Stimulated activated CD8-positive, alpha-beta memory T cell treated with anti-CD3 and anti-CD28 coated beads, Interleukin-4, amount 100 ng/mL, for 1 hour (primary cell): ENCODE measurements at places on chromosomes 12 and 14.

- no peak for DNase-seq
These were observed 467.5 kb downstream of the ZFP36L1 start for GRCh38 chr14:68325267-68325807.

DNA sequence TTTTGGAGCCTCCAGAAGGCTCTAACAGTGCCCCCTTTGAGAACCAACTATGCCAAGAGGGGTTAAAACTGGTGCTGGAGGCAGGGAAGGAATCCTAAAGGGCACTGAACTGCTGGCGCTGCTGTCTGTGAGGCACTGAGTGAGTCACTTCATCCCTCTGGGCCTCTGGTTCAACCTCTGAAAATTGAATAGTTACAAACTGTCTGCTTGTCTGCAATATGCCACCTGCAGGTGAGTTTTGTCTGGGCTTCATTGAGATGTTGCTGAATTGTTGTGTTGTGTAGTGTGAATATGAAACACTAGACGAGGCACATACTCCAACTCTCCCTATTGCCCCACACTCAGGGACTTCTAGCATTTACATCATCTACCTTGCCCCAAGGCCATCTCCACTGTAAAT, 68.0 kb downstream of the GRIN2B start:
- DNase-seq: no peak

GRCh38 chr14:90168425-90169105, 87.8 kb upstream of the PSMC1 start:
- DNase-seq: no peak

DNA sequence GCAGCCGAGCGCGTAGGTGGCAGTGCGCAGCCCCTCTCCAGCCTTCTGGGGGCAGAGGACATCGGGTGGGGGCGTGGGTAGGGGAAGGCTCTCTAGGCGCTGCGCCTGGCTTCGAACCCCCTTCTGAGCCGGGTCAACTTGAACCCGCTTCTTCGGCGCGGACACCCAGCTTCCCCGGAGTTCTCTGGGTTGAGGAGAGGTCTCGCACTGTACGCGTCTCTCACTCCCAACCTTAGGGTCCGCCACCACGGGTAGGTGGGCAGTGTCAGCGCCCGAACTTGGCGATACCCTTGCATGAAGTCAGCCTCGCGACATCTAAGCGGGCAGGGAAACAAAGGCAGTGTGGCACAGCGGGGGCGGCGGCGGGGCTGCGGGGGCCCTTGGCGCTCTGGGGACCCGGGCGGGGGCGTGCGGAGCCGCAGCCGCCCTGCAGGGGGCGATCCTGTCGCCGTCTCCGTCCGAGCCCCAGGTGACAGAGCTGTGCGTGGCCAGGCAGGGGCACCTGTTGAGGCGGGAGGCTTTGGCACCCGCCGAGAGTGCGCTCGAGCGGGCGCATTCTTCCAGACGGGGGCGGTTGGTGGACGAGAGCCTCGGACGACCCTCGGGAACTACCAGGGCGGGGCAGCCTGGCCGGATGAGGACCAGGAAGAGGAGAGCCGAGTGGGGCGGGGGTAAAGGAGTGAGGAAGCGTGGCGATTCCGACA, 1.1 kb downstream of the GALNT16 start:
- DNase-seq: no peak

DNA sequence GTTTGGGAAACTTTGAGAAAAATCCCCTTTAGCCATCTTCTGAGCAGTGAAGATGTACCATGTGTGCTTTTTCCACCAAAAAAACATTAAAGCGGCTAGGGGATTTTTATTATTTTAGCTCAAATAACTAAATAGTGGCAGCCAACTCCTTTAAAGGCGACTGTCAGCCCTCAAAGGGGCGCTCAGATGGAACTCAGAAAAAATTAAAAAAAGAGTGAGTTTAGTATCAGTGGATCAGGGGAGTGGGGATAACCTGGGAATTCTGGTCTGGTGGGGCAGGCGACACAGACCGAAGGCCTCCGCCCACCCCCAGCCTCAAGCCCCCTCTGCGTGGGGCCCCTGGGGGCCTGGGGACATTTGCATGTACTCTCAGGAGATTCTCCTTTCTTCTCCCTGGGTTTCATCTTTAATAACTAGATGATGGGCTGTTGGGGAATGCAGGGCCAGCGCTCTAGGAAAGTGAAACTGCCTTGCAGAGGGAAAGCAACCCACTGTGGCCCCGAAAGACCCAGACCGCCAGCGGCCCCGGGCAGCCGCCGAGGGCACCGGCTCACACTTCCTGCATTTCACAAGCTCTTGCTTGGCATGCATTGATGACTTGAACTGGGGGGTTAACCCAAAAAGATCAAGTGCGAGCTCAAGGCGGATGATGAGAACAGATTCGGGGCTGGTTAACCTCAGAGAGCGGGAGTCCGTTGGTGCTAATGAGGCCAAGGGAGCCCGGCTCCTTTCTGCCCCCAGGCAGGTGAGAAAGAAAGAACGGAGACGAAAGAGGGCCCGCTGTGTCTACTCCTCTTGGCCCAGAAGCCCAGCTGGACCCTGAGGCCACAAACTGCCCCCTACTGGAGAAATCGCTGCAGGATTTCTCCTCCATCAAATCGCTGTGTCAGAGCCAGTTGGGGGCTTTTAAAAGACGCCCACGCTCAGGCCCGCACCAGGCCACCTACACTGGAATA, 7.3 kb upstream of the BATF start:
- DNase-seq: no peak

- no peak for DNase-seq
These were observed 30.3 kb downstream of the DMAC2L start for GRCh38 chr14:50342221-50343078.

GRCh38 chr14:24817212-24818057, 183.4 kb upstream of the GZMB start:
- DNase-seq: no peak

- no peak for DNase-seq
These were observed 42.4 kb upstream of the BDKRB2 start for GRCh38 chr14:96162265-96162664.

- no peak for DNase-seq
These were observed 473.1 kb downstream of the PDZRN4 start for GRCh38 chr12:41661141-41661765.

DNA sequence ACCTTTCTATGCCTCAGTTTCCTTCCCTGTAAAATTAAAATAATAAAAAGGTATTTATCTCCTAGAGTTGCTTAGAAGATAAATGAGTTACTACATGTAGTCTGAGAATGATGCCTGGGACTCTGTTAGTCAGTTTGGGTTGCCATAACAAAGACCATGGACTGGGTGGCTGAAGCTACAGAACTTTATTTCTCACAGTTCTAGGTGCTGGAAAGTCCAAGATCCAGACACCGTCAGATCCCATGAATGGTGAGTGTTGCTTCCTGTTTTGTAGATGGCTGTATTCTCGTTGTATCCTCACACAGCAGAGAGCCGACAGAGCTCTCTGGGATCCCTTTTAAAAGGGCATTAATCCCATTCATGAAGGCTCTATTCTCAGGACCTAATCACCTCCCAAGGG, 64.0 kb upstream of the LTA4H start:
- no peak for DNase-seq

GRCh38 chr14:77808250-77808649, 8.3 kb downstream of the ADCK1 start:
- DNase-seq: no peak

DNA sequence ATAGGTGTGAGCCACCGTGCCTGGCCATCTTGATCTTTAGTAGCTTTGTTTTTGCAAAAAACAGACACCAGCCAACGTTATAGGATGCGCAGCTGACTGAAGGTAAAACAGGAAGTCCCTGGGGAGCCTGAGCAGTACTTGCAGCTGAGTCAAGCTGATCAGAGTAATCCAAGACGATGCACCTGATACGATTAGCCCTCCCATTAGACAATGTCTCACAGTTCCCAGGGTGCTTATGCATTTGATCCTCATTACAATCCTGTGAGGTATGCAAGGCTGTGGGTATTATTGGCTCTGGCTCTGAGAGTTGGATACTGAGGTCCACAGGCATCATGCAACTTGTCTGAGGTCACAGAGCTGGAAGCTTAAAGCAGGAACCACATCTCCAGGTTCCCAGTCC, 8.1 kb downstream of the KRT18 start:
- DNase-seq: no peak

- no peak for DNase-seq
These were observed 20.5 kb downstream of the IFNG start for GRCh38 chr12:68139001-68139400.

- DNase-seq: no peak
These were observed 55.2 kb downstream of the GALNT4 start for GRCh38 chr12:89469361-89469760.

- DNase-seq: no peak
These were observed 219.1 kb downstream of the ESR2 start for GRCh38 chr14:64074961-64075612.

- no peak for DNase-seq
These were observed 393.1 kb upstream of the RGS6 start for GRCh38 chr14:71538938-71539649.

DNA sequence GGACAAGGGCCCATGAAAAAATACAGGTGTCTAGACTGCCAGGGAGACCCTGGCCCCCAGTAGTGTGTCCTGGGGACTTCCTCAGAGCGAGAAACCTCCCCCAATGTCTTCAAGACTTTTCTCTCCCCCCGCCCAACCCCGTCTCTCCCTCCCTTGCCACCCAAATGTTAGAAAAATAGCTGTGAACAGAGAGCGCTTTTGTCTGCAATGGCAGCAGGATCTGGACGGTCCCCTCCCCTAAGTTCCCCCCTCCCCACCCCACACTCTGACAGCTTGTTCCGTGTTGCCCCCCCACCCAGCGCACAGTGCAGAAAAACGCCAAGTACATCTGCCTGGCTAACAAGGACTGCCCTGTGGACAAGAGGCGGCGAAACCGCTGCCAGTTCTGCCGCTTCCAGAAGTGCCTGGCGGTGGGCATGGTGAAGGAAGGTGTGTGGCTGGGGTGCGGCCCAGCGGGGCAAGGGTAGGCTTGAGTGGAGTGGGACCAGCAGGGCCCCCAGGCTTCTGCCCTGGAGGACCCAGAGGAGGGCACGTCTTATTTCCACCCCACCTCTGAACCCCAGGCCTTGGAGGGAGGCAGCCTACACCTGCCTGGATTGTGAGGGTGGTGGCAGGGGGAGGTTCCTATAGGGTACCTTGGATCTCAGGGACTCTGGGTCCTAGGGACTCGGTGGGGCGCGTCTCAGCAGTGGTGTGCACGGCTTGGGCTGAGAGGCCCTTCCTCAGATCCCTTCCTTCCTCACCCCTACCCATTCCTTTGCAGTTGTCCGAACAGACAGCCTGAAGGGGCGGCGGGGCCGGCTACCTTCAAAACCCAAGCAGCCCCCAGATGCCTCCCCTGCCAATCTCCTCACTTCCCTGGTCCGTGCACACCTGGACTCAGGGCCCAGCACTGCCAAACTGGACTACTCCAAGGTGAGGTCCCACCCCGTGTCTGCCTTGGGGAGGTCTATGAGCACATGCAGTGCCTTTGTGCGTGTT, 4.8 kb downstream of the NR4A1 start:
- DNase-seq: no peak

DNA sequence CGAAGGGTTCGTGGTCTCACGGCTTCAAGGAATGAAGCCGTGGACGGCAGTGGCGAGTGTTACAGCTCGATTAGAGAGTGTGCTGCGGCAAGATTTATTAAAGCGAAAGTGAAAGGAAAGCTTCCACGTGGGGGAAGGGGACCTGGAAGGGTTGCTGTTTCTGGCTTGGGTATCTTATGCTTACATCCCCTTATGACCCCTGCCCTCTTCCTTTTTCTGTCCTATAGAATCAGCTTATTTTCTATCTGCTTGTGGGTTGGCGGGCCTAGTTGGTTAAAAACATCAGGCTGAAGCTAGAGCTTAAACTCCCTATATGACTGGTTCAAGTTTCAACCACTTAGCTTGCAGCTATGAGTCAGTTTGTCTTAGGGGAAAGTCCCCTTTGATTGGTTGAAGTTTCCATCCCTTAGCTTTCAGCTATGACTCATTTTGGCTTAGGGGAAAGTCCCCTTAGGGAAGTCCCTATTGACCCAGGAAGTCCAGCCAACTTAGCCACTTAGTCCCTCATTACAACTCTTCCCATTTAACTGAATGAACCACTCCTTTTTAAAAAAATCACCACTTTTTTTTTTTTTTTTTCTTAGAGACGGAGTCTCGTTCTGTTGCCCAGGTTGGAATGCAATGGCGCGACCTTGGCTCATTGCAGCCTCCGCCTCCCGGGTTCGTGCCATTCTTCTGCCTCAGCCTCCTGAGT, 1494.7 kb upstream of the TMEM132C start:
- peak; percentile 0 for DNase-seq

GRCh38 chr12:72075891-72076557, 137.4 kb downstream of the TPH2 start:
- DNase-seq: no peak

DNA sequence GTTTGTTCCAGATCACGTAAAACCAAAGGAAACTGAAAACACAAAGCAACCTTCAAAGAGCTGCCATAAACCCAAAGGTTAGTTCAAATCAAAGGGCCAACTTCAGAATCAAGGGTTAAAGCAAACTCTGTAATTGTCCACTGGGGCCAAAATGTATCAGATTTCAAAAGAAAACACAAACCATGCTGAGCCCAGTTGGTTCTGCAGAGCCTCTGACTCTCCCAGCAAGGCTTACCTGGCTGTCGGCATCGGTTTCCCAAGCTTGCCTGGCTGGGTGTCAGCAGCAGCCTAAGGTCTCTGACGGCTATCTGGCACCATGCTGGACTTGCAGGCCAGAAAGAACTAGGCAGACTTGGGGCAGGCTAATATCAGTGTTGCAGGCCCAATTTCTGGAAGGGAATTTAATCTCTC, 125.3 kb downstream of the DAD1 start:
- no peak for DNase-seq

DNA sequence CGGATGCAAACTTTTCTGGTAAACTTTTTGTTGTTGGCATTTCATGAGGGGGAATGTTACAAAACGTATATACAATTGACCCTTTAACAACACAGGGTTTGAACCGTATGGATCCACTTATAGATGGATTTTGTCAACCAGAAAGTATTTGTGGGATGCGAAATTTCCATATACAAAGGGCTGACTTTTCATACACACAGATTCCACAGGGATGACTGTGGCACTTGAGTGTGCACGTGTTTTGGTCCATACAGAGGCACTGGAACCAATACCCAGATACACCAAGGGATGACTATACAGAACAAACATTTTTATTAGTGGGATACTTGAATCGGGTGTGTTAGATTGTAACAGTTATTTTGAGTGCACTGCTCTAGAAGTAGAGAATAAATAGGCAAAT, 29.8 kb upstream of the CCT2 start:
- DNase-seq: no peak

DNA sequence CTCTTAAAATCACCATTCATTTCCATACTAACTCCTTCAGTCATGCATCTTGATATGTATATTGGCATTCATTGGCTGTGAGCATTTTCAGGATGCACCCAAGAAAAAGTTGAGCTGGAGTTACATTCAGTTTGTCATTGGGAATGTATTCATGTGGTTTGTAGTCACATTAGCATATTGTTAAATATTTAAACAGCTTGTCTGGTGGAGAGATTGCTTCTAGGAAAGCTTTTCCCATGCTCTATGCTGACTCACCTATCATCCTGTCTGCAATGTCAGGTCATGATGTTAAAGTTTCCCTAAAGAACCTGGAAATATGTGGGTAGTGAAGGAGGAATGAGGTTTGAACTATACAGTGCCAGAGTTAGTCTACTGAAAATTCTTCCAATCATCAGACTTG, 583.6 kb downstream of the GALC start:
- no peak for DNase-seq
